ENCODE measurements at places on chromosomes 2 and 18.

- DNase-seq, result no peak
Observed at GRCh38 chr2:113068706-113069485, 1.1 kb downstream of the IL1F10 start.

DNA sequence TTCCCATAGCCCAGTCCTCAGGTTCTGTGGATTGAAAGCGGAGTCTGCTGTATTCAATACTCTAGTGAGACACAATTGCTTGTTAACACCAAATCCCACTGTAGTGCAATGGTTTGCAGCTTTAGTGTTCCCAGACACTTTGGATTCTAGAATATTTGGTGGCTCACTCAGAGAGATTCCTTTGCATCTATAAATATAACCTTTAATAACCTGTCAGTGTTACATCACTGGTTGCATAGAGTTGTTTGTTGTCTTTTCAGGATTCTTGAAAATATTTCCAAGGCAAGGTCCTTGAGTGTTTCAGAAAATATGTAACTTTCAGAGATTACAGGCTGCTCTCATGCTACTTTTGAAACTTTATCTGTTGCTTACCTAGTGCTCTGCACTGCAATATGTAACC, 157.5 kb downstream of the ZEB2 start:
- no peak for DNase-seq

GRCh38 chr2:236879416-236879963, 206.2 kb upstream of the COPS8 start:
- no peak for DNase-seq

- DNase-seq, result no peak
Observed at GRCh38 chr2:79876430-79876829, 363.6 kb downstream of the CTNNA2 start.

- DNase-seq, result no peak
Observed at GRCh38 chr2:9310798-9311197, 104.2 kb downstream of the ASAP2 start.

- DNase-seq, result no peak
Observed at GRCh38 chr18:22451796-22452195, 34.1 kb upstream of the CTAGE1 start.

- no peak for DNase-seq
Observed at GRCh38 chr2:28821295-28821958, 10.8 kb downstream of the SPDYA start.

GRCh38 chr2:118791483-118791882, 56.0 kb downstream of the EN1 start:
- no peak for DNase-seq

GRCh38 chr2:182166406-182166805, 180.8 kb downstream of the PPP1R1C start:
- no peak for DNase-seq

DNA sequence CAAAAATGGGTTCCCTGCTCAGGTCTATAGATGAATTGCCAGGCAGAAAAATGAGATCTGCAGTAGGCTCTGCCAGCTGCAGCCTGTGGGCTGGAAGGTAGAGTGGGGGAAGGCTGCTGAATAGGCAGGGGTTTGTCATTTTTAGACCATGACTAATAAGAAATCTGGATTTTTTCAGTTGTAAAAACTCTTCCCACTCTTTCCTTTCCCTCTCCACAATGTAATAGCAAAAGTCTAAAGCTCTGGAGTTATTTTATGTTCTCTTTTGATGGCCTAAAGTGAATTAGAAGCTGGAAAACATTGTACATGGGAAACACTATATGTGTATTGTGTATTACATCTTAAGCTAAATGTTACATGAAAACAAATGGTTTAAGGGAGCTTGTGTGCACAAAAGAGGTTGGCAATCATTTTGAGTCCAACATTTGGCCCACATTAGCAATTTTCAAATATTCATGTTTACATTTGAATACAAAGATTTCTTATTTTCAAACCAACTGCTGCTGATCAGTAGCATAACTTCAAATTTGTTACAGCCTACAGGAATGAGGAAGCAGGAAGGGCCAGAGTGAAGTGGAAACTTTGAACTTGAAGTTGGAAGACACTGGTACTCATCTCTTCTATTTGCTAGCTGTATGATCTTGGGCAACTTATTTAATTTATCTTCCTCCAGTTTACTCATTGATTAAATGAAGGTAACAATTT, 407.1 kb downstream of the SLC4A3 start:
- DNase-seq, result no peak

GRCh38 chr2:43131051-43131889, 95.1 kb downstream of the ZFP36L2 start:
- no peak for DNase-seq

DNA sequence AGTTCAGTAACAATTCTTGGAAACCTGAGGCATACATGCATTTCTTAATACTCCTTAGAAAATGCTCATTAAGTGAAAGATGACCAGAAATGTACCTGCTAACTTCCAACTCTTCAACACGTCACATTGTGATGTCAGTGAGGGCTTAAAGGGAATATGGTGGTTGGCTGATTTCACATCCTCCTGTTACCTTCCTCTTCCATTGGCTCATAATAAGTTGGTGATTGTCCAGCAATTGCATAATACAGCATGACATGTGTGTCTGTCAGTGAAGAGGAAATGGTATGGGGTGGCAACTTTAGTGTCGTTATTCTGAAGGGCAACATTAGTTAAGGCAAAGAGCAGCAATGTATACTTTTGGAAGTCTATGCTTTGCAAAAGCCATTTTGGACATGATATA, 26.0 kb downstream of the PLEK start:
- no peak for DNase-seq

GRCh38 chr2:60234274-60234986, 319.0 kb downstream of the BCL11A start:
- no peak for DNase-seq

DNA sequence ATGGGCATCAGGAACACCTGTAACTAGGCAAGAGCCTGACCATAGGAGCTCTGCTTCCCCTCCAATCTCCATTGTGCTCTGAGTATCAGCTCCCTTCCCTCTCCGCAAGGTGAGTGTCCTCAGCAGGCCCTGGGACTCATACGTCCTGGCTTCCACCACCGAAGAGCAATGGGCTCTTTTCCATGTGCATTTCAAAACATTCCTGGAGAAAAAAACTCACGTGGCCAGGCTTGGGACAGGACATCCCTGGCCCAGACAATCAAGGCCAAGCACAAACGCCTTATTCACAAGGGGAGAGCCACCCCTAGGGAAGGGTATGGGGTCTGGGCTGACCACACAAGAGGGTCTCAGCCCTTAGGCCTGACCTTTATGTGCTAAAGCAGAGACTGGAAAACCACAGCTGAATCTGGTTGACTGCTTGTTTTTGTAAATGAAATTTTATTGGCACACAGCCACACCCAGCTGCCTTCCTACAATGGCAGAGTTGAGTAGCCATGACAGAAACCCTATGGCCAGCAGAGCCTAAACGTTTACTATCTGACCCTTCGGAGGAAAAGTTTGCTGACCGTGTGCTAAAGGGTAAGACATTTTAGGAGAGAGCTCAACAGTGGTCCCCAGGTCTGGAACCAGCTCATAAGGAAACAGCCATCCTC, 175.7 kb upstream of the ARL4C start:
- no peak for DNase-seq

DNA sequence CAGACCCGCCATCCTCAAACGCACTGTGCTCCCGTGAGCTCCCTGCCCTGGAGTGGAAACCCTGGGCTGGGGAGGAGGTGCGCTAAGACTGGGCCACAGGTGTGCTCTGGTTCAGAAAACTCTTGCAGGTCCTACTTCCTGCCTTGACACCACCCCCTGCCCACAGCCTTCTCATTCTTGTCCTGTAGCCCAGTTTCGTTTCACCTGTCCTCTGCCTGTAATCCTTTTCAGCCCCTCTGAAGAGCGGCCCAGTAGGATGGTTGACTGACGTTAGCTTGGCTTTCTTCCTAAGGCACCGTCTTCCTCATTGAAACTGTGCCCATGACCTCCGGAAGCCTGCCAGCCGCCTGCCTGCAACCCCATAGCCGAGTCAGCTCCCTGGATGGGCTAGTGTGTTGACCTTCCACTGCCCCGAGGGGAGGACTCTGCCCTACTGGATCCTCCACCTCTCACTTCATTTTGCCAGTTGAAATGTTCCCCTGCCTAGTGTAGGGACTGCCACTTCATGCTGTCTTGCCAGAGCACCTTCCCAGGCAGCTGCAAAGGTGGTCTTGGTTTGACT, 116.9 kb downstream of the AGAP1 start:
- no peak for DNase-seq

GRCh38 chr2:168912466-168912865, 11.4 kb downstream of the G6PC2 start:
- no peak for DNase-seq

GRCh38 chr18:58287353-58288274, 243.6 kb downstream of the NEDD4L start:
- no peak for DNase-seq

DNA sequence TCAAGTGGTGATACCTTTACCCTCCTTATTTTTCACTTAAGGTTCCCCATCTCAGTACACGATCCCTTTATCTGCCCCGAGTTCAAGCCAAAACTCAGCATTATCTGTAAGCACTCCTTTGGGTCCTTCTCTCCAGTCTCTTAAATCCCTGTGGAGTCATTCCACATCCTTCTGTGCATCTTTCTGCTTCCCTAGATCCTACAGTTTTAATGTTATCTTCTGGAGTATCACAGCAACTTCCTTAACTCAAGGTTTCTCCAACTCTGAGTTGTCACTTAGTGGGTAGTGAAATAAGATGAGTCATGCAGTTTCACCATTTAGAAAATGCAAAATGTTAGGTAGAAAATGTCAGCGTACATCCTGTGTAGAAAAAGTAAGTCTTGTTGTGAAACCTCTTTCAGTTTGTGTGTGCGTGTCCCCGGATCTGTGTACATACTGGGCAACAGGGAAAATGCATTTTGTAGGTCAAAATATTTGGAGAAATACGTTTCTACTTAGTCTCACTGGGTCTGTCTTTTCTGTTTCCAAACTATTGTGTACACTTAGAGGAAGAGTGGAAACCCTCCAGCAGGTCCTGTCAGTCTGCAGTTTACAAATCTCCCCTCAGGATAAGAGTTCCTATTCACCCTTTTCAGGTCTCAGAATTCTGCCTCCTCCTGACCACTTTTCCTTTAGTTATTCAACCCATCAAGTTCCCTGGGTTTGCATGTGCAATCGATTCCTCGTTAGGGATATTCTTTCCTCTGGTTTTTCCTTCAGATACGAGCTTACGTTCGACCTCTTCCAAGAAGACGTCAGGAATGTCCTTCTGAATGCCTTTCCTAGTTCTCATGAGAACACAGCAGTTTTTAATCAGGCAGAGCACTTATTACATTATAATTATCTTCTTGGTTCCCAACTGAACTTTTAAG, 154.8 kb downstream of the TGIF1 start:
- no peak for DNase-seq

DNA sequence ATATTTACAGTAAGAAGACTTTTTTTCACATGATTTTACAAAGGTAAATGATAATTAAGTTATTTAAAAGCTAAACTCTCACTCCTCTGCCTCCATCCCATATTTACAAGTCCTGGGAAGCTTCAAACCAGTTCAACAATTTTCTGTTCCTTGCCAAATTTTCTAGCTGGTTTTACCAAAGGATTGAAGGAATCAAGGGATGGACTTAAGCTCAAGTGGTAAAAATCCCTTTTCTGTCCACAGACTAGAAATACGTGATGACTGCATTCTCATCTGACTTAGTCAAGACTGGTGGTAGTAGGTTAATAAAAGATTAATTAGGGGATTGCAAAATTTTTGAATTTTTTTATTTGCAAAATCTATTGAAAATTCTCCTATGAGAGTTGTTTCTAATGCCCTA, 297.3 kb downstream of the MTX2 start:
- no peak for DNase-seq

GRCh38 chr2:78876316-78876688, 149.2 kb upstream of the REG3G start:
- DNase-seq, result no peak

GRCh38 chr2:48691935-48692691, 63.4 kb downstream of the LHCGR start:
- no peak for DNase-seq

DNA sequence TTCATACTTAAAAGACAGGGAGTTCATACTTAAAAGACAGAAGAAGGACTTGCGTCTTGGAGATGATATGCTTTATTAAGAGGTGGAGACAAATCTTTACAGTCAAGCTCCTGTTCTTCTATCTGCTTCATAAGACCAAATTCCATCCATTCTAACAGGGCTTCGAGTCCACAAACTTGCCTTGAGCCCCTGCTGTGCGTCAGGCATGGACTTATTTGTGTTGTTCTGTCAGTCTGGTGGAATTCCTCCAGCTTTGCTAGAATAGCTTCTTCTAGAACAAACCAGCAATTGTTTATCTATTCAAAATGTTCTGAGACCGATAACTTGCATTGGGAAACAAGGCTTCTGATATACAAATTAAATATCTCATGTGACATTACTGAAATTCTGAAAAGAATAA, 73.9 kb upstream of the SOX11 start:
- no peak for DNase-seq

GRCh38 chr2:42184346-42184745, 15.2 kb downstream of the EML4 start:
- DNase-seq, result no peak

DNA sequence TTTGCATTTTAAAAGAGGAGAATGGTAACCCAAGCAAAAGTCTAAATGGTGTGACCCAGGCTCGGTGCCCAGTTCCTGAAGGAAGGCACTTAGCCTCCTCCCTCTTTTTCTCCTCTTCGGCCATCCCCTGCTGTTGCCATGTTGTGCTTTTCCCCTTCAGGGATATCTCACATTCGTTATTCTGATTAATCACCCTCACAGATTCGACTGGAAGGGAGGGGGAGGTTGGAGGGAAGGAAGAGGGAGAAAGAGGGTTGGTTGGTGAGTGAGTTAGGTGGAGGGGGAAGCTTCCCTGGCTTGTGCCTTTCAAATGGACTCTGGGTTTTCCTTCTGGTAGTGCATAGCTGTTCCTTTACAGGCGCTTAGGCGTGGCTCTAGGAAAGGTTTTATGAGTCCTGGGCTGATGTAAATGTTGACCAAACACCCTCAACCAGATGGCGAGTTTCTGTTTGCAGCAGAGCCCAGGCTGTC, 39.0 kb upstream of the LYPD6B start:
- DNase-seq, result no peak

GRCh38 chr2:40173276-40173675, 278.6 kb downstream of the SLC8A1 start:
- DNase-seq, result no peak

- no peak for DNase-seq
Observed at GRCh38 chr2:190678444-190679162, 29.7 kb downstream of the NAB1 start.

- DNase-seq, result no peak
Observed at GRCh38 chr2:24690524-24690923, 102.7 kb downstream of the PTRHD1 start.

GRCh38 chr2:12402440-12403139, 314.1 kb upstream of the TRIB2 start:
- no peak for DNase-seq

DNA sequence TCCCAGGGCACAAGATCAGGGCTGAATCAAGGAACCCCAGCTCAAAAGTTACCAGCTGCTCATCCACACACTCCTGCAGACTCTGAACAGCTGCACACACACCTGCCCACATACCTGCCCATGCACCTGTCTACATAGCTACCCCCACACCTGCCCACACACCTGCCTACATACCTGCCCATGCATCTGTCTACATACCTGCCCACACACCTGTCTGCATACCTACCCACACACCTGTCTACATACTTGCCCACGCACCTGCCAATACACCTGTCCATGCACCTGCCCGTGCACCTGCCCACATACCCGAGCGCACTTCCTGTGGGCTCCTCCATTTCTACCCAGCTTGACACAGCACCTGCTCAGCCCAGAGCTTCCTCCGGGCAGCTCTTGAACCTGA, 122.8 kb upstream of the AGAP1 start:
- DNase-seq, result no peak

- no peak for DNase-seq
Observed at GRCh38 chr2:48343571-48344440, 186.1 kb upstream of the STON1 start.

GRCh38 chr2:170339322-170339721, 161.4 kb downstream of the MYO3B start:
- DNase-seq, result no peak
